ENCODE measurements at places on chromosomes 3 and 15.

GRCh38 chr15:67922971-67923945 is 83.4 kb upstream of the RNU6-1 start:
- no peak for DNase-seq

DNA sequence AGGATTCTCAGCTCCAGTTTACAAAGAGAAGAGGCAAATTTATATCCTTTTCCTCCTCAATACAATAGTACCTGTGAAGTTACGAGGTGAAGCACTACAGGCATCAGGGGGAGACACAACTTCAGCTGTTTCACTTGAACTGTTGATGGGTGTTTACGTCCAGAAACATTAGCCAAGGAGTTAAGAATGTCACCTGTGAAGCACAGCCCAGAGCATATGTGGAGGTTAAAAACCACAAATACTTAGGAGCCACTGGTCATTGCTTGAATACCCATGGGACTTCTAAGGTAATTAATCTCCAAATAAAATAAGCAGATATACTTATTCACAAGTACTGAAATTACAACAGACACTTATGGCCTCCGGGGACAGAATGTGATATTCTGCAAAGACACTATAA is 246.5 kb downstream of the ULK4 start:
- no peak for DNase-seq

DNA sequence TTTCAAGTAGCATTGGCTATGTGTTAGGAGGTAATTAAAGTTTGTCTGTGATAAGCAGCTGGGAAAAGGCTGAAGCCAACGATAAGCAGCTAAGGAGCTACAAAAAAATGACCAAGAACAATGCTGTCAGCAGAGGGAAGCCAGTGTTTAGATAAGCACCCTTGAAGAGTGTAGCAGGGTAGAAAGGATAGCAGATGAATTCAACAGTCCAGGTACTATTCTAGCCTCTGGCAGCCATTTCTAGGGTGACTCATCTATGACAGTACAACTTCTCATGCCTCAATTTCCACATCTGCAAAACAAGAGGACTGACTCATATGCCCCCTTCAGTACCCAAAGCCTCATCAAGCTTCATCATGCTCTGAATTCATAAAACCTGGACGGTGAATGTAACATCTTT is 617.6 kb upstream of the UBE2E2 start:
- DNase-seq = peak; percentile 68

GRCh38 chr15:71686221-71687050 is 123.9 kb upstream of the NR2E3 start:
- no peak for DNase-seq

DNA sequence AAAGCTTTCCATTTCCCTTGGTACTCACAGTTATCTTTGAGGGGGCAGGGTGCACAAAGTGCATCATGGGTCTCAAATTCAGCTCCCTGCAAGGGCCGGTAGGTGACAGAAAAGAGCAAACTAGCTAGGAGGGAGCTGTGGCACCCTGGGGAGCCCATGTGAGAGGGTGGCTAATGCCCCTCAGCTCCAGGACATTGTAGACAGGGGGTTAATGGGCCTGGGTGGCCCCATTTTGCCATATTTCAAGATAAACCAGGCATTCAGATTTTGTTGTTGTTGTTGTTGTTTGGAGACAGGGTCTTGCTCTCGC is 3.7 kb upstream of the SLC6A6 start:
- DNase-seq = no peak

DNA sequence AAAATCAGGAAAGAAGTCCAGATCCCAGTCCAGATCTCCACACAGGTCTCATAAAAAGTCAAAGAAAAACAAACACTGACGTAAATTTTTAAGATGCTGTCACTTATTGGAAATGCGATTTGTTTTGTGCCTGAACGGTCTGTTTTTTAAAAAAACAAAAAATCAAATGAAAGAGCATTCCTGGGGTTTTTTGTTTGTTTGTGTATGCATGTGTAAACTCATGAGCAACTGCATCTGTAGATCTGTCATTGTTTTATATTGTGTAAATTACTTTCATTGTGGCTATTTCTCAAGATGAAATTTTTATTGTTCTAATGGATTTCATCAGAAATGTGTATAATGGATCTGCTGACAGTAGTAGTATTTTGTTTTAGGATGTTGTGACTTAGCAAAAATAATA is 55.0 kb downstream of the U2SURP start:
- DNase-seq = no peak

DNA sequence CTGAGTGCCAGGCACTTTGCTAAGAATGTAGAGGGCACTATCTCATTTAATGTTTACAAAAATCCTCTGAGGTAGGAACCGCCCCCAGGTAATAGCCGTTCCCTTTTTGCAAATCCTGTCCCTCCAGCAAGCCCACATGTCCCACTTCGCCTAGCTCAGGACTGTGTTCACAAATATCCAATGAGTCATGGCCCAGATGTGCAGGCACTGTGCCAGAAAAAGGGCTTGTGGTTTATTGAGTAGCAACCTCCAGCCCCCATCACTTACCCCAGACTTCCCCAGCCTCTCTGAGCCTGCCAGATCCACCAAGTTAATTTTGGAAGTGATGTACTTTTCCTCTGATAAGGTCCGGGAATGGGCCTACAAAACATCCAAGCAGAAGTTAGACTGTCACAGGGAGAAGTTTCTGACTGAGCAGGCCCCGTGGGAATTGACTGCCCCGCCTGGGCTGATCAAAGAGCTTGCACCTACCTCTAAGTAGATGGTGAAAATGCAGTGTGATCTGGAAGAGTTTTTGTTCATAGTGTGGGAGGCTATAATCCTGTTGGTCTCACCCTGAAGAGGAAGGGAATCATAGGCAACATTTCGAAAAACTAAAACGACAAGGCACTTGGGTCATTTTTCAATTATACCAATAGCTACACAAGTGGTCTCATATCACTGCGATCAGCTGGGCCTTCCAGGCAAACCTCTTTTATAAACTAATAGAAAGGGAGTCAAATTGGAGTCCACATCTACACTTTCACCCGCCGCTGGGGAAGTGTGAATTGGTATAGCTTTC is 15.7 kb downstream of the KIF9 start:
- peak; percentile 85 for DNase-seq

GRCh38 chr3:127835993-127836882 is 13.9 kb upstream of the MGLL start:
- DNase-seq = no peak

Measured in M059J (cell line).